Activated naive CD8-positive, alpha-beta T cell treated with anti-CD3 and anti-CD28 coated beads, Interleukin-2, amount 50 U/mL, for 16 hours (primary cell): ENCODE measurements at places on chromosomes 3 and 15.

GRCh38 chr3:105868431-105868741 lies 426 bp downstream of the CBLB start:
- no peak for DNase-seq

DNA sequence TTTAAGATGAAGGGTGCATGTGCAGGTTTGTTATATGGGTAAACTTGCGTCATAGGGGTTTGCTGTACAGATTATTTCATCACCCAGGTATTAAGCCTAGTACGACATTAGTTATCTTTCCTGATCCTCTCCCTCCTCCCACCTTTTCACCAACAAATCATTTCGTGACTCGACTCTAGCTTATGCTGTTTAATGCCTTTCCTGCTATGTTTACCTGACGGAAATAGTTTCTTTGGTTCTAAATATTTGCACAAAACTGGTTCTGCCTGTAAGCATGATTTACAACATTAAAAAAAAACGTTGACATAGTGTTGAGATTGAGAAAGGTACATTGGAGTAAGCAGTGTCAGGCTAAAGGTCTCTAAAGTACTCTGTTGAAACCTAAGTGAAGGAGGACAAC lies 2.4 kb downstream of the GNL3 start:
- no peak for DNase-seq

- no peak for DNase-seq
These were observed 34.1 kb upstream of the WNT5A start for GRCh38 chr3:55521064-55521737.

GRCh38 chr3:73447111-73447510 lies 177.6 kb downstream of the PDZRN3 start:
- no peak for DNase-seq
